RCC 7860 (cell line): ENCODE measurements at places on chromosomes 3 and 15.
A peak's percentile ranks its signal among the peaks of the same experiment; 100 is the strongest.

DNA sequence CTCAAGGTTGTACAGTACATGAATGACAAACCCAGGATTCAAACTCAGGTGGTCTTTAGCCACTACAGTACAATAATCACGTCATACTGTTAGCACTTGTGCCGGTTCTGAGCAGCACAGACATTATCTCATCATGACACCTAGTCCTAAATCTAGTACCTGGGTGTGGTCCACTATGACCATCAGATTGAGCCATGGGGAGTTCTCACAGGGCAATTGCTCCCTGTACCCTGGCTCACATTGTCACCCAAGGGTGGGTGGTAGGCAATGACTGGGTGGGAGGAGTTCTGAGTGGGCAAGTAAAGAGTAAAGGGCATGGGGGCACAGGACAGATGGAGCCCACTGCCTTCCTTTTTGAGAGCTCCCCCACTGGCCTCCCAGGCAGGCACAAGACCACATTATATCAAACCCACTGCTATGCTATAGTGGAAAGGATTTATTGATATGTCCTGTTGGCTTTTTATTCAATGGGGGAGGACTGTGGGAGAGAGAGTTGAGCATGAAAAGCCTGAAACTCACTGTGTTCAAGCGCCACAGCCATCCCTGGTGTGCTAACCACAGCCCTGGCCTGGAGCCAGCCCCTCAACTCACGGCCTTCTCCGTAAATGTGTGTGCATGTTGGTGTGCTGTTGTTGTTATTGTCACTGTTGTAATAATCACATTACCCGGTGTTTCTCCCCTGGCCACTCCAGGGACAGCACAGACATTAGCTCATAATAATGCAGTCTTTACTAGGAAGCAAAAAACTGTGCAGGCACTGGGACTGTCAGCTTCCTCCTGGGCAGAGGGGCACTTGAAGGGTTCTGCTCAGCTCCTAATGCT lies 27.3 kb downstream of the ADCY5 start:
- DNase-seq, result no peak

GRCh38 chr3:66836363-66837152 lies 161.5 kb upstream of the KBTBD8 start:
- DNase-seq, result no peak

DNA sequence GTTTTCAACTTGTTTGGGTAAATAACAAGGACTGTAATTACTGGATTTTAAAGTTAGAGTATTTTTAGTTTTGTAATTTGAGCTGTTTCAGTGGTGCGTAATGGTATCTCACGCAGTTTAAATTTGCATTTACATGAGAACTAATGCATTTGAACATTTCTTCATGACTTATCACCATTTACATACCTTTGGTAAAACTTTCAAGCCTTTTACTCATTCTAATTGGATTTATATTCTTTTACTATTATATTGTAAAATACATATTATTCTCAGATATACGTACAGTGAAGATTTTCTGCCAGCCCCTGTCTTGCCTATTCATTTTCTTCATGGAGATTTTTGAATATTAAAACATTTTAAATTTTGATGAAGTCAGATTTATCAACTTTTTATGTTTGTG lies 703.8 kb downstream of the MECOM start:
- DNase-seq, result no peak

GRCh38 chr3:61809879-61810278 lies 248.5 kb downstream of the PTPRG start:
- no peak for DNase-seq

GRCh38 chr15:69869291-69869690 lies 228.4 kb downstream of the TLE3 start:
- no peak for DNase-seq

DNA sequence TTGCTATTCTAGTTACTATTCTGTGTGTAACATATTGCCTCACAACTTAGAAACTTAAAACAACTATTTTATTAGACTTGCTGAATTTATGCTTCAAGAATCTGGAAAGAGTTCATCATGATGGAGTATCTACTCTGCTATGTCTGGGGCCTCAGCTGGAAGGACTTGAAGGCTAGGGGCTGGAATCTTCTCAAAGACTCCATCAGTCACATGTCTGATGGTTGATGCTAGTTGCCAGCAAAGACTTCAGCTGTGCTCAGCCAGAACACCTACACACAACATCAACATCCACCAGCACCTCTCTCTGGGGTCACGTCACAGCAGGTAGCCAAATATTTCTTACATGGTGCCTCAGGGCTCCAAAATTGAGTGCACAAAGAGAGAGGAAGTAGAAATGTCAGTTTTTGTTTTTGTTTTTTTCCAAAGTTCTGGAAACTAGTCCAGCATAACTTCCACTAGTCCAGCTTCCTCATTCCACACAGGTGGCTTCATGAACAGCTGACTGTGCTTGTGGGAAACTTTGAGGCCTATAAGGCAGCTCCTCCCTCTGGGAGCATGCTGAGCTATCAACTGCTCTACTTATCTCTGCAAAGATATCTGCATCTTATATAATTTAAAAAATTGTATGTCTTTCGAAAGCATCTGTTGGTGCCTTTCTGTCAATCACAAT lies 325.4 kb upstream of the AGTR1 start:
- DNase-seq, result no peak

GRCh38 chr3:152243301-152243711 lies 25.4 kb upstream of the MBNL1 start:
- DNase-seq, result no peak

DNA sequence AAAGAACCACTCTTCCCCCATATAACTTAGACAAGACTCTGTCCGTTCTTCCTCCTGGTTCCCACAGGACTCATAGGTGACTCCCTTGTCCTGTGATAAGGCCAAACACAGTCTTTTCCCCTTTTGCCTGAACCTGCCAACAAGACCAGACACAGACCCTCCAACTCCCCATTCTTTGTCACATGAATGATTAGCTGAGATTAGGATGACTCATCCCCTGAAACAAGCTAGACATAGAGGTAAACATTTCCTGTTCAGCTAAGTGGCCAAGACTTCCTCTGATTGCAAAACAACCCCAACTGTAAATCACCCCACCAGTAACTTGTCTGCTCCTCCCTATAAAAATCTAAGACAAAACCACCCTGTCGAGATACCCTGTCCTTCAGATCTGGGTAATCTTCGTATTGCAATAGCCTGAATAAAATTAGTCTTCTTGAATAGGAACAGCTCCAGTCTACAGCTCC lies 11.4 kb upstream of the HTR3E start:
- no peak for DNase-seq

- peak; percentile 68 for DNase-seq
These were observed 1.2 kb downstream of the C3orf85 start for GRCh38 chr3:109137761-109138160.
